ENCODE measurements at places on chromosomes 12 and 14. TPM values are rescaled to one million over a fixed set of nuclear protein-coding genes. Genes with fewer than 3 reads are reported as not detected.

IGF1 gene
- total RNA-seq = 6.9 TPM

- DNase-seq = no peak
Observed at GRCh38 chr12:93573552-93574223, 1.2 kb downstream of the SOCS2 start.

DNA sequence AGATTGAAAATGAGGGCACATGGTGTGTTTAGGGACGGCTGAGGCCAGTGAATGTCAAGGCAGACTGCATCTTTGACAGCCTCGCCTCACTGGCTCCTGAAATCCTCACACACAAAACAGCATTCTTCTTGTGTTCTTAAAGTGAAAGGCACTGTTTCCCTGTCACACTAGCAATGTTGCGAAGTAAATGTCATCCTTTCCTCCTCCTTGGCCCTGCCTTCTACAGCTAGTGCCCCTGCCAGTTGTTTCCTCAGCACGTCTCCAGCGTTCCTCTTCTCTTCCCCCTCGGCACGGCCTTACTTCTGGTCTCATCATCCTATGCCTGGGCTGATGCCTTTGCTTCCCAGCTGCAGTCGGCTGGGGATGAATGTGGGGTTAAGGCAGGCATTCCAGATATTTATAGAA, 129.4 kb upstream of the DNM1L start:
- DNase-seq = no peak

GRCh38 chr12:113591480-113591974, 119.9 kb upstream of the LHX5 start:
- DNase-seq = no peak

DNA sequence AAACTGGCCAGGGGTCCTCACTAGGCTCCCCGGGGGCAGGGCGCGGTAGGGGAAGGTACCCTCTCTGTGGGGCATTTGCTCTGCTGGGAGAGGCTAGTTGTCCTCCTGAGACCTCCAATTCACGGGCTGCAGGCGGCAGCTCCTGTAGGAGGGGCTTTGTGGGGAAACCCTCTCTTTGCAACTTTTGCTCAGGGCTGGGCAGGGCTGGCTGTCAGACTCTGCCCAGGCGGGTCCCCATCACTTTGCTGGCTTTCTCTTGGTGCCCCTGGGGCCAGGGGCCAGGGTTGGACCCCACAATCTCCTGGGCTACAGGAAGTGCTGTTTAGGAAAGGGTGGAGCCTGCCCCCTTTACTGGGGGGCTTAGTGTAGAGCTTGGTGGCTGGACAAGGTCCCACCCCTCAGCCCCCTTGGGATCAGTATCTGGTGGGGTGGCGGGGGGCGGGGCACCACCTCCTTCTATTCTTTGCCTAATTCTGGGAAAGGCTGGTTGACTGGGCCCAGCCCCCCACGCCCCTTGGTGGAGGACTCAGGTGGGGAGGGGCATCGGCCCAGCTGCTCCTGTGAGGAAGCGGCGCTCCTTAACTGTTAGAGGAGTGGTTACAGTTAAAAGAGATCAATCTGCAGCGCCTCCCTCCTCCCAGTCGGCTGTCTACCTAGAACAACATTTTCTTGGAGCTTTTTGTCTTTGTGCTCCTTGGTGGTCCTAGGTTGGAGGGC, 918.7 kb downstream of the AACS start:
- DNase-seq = no peak

GRCh38 chr12:56661560-56661959, 15.8 kb upstream of the ATP5F1B start:
- no peak for DNase-seq

- DNase-seq = peak; percentile 52
Observed at GRCh38 chr12:27554421-27555186, 30.6 kb downstream of the PPFIBP1 start.

GRCh38 chr12:4275870-4276301, 2.3 kb downstream of the CCND2 start:
- DNase-seq = no peak

Measured in dorsolateral prefrontal cortex (tissue), 122 donors.